Activated effector memory CD4-positive, alpha-beta T cell treated with anti-CD3 and anti-CD28 coated beads, Interleukin-2, amount 50 U/mL, for 16 hours (primary cell): ENCODE measurements at places on chromosomes 4 and X.

DNA sequence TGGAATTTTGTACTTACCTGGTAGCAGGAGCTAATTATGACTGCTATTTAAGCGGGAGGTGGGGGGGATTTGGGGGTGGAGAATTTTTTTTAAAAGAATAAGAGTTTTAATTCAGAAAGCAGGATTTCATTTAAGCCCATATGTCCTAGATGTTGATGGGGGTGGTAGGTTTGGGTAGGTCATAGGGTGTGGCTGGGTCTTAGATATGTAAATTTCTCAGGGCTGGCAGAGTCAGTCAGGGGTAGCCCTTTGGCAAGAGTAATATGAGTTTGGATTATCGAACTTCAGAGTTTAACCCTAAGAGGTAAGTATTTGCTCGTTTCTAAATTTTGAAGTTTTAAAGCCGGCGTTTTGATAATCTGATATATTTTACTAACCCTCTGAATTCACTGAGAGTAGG lies 35.2 kb upstream of the COX18 start:
- DNase-seq, result no peak

DNA sequence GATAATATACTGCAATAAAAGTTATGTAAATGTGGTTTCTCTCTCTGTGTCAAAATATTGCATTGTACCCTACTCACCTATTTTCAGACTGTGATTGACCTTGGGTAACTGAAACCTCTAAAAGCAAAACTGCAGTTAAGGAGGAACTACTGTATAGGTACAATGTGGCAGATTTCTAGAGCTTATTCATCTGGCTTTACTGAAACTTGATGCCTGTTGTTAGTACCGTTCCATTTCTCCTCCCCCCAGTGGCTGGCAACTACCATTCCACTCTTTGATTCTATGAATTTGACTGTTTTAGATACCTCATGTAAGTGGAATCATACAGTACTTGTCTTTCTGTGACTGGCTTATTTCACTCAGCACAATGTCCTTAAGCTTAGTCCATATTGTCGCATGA lies 61.9 kb downstream of the HOPX start:
- no peak for DNase-seq

- no peak for DNase-seq
These were observed 197.8 kb downstream of the PDGFC start for GRCh38 chr4:156773648-156774357.

DNA sequence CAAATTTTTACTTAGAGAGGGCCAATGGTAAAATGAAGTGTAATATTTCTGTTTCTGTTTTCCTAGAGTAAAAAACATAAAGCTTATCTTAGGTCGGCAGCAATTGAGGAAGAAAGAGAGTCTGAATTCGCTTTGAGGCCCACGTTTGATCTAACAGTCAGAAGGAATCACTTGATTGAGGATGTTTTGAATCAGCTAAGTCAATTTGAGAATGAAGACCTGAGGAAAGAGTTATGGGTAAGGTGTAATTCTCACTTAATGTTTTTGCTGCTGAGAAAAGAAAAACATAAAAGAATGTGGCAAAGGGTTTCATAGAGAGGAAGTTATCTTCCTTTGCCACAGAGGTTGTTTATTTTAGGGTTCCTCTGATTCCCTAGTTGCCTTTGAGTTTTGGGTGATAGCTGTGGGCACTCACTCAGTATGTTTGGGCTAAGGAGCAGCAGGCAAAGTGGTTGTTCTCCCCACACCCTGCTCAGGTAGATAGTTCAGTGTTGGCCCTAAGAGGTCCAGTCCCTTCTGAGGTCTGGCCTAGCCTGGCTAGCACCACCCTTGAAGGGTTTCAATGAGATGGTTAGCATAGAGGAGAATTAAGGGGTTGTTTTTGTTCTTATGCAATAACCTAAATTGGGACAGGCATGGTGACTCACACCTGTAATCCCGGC lies 32.3 kb downstream of the HERC5 start:
- no peak for DNase-seq

- DNase-seq, result no peak
These were observed 20.3 kb upstream of the AMBN start for GRCh38 chr4:70571772-70572171.

DNA sequence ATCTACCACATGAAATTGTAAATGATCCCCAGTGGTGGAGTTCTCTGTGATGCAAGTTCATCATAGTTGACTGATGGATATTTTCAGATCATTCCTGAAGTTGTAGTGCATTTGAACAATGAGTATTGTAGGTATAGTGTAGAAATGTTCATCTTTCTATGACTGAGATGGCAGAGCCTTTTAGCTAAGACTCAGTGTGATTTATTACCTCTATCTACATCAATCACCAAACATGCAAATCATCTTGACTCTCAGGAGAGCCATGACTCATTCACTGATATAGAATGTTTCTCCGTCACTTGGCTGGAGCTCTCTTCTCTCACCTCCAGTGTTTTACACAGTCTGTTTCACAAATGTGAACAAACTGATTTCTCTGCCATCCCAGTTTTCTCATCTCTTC lies 392.6 kb downstream of the IL1RAPL1 start:
- no peak for DNase-seq

DNA sequence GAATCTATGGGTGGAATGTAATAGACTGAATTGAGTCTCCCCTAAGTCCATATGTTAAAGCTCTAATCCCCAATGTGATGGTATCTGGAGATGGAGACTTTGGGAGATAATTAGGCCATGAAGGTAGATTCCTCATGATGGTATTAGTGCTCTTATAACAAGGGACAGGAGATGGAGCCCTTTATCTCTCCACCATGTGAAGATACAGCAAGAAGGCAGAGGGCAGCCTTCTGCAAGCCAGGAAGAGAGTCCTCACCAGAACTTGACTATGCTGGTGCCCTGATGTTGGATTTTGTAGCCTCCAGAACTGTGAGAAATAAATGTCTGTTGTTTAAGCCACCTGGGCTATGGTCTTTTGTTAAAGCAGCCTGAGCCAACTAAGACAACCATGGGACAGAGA lies 76.4 kb upstream of the F8A3 start:
- no peak for DNase-seq

GRCh38 chr4:53614591-53614990 lies 23.3 kb upstream of the LNX1 start:
- DNase-seq, result no peak

DNA sequence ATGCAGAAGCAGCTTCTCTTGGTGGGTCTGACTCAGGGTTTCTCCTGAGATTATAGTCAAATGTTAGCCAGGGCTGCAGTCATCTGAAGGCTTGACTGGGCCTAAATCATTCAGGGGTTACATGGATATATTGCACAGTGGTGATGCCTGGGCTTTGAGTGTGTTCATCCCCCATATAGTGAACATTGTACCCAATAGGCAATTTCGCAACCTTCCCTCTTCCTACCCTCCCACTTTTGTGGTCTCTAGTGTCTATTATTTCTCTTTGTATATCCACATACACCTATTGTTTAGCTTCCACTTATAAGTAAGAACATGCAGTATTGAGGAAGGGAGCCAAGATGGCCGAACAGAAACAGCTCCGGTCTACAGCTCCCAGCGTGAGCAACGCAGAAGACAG lies 90.3 kb upstream of the CAMK2D start:
- DNase-seq, result no peak

- no peak for DNase-seq
These were observed 46.7 kb downstream of the MAGEB17 start for GRCh38 chrX:16213961-16214360.

DNA sequence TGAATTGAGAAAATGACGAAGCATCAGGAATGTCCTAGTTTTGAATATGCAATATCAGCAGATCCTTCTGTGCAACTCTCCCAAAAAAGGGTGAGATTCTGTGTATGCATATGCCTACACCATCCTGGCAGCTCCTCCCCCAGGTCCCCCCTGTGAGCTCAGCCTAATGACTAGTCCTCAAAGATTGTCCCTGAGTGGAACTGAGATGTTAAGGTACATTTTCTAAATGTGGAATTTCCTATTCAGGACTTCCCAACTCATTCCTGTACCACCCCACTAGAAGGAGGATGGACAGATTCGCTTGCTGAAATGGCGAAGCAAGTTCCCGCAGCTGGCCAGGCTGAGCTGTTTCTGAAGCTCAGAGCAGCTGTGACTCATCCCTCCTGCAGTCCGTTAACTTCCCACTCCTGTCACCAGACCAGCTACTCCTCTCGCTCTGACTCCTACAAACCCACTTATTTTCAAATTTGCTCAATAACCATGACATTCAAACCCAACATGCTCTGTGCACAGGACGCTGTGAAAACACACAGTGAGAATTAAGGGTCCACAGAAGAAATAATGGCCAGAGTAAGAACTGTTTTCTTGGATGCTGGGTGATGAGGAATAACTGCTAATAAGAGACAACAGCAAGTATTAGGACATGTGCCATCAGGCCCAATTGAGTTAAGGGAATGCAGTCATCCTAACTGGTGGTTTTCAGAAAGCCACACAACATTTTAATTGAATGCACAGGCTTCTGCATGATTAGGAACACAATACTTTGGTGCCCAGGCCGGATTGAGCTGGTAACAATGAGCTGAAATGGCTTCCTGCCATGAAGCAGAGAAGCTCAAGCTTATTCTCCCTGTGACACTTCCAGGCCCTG lies 40.0 kb upstream of the IRF2 start:
- DNase-seq, result peak; percentile 83

- no peak for DNase-seq
These were observed 48.8 kb upstream of the NEUROG2 start for GRCh38 chr4:112564706-112565270.

DNA sequence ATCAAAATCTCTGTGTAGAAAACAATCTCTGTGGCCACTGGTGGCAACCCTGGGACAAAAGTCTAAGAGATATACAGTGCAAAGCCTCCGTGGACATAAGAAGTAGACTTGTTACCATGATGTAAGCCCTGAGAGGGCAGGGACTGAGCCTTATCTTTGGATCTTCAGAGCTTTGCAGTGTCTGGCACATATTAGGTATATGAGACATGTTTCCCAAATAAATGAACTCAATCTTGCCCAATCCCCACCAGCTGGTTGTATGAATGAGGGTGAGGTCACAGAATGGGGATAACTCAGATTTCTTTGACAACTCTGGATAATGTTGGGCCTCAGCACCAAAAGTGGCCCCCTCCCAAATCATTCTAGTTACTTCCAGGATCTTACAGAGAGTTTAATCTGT lies 511.4 kb upstream of the DIPK2B start:
- no peak for DNase-seq

- DNase-seq, result no peak
These were observed 7.7 kb downstream of the OCIAD2 start for GRCh38 chr4:48898733-48899431.

GRCh38 chr4:105936901-105937300 lies 41.6 kb downstream of the NPNT start:
- no peak for DNase-seq

- no peak for DNase-seq
These were observed 238.1 kb upstream of the GPC4 start for GRCh38 chrX:133653358-133653757.

GRCh38 chr4:132297346-132297745 lies 851.7 kb upstream of the PCDH10 start:
- DNase-seq, result no peak

DNA sequence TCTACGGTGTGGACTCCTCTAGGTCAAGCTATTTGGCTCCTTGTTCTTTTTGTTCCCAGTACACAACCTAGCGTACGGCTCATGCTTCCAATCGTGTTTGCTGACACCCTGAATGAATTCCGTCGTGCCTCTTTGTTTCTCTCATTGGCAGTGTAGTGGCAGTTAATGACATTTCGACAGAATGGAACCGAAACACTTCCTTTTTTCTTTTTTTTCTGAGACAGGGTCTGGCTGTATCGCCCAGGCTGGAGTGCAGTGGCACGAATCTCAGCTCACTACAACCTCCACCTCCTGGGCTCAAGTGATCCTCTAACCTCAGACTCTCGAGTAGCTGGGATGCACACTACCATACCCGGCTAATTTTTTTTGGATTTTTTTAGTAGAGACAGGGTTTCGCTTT lies 113.3 kb upstream of the ATP6AP2 start:
- no peak for DNase-seq

DNA sequence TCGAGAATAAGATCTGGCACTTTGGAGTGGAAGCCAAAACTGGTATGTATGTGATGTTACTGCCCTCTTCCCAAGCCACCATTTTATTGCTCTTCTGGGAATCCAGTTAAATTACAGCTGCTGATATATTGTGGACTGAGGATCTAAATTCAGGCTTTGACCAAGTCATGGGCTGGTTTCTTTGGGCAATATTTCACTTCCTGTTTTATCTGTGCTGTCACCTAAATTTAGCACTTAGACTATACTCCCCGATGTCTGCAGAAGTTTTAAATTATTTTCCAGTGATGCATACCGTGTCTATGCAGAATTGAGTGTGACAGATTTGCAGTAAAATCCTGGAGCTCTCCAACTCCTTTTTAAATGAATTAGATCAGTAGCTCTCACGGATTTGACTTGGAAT lies 100.0 kb downstream of the TEX13A start:
- no peak for DNase-seq

GRCh38 chr4:11446155-11446811 lies 17.6 kb upstream of the HS3ST1 start:
- DNase-seq, result no peak

GRCh38 chr4:13907255-13907751 lies 279.8 kb upstream of the BOD1L1 start:
- no peak for DNase-seq

GRCh38 chr4:22045051-22045630 lies 96.6 kb upstream of the KCNIP4 start:
- no peak for DNase-seq

DNA sequence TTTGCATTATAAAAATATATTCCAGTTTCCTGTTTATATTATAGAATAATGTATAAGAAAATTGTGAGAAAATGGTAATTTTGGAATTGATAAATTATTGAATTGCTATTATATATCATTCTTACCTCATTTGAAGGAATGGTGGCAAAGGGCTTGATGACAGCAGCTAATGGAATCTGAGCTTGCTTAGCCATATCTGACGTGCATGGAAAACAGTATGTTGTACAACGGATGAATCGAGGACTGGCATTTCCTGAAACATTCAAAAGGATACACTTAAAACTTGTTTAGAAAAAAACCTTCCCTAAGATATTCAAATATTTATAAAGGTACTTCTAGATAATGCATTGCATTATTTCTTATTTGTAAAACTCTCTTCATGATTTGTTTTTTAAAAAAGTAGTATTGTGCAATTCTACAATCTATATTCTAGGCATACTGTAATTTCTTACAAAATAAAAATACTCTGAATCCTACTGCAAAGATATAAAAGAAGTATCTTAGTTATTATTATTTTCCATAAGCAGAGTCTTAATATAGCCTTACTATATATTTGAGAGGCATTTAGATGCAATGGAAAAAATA lies 38.3 kb downstream of the SEC24D start:
- DNase-seq, result no peak

- no peak for DNase-seq
These were observed 21.4 kb downstream of the SH3RF1 start for GRCh38 chr4:169249214-169249973.

- DNase-seq, result no peak
These were observed 534.4 kb upstream of the EPHA5 start for GRCh38 chr4:66204534-66205247.

- DNase-seq, result peak; percentile 54
These were observed 13.8 kb downstream of the DGKQ start for GRCh38 chr4:959338-960139.

GRCh38 chrX:112190646-112191045 lies 108.1 kb upstream of the TRPC5 start:
- no peak for DNase-seq
